ENCODE measurements at places on chromosomes 7 and 10. TPM values are rescaled to one million over a fixed set of nuclear protein-coding genes. Genes with fewer than 3 reads are reported as not detected.

ST8SIA6 gene
- polyA plus RNA-seq = 1.7 TPM

DNA sequence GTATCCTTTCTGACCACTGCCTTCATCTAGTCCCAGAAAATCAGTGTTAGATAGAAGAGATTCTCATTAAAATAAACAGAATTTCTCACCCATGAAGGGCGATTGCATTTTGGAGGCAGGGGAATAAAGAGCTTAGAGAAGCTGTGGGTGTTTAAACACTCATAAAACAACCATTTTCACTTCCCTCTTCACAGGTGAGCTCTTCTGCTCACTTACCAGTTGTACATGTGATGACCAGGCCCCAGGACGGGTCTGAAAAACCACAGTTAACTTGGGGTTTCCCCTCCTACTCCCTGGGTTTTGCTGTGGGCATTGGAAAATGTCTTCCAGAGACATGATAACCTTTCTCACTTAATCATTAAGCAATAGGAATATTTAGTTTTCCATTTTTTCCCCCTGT, 411.6 kb upstream of the DPP6 start:
- no peak for DNase-seq

- no peak for DNase-seq
Observed at GRCh38 chr7:94050046-94050445, 45.9 kb upstream of the BET1 start.

DNA sequence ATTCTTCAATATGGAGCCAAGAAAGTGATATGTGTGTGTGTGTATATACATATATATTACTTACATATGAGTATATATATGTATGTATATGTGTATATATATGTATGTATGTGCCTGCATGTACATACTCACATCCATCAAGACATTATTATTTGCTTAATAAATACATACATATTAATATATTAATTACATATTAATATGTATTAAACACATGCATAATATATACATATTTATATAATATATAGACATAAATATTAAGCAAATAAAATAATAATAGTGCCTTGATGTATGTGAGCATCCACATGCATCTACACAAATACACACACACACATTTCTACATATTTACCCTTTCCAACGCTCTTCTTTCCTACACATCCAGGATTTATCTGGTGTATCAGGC, 88.7 kb upstream of the KCNMA1 start:
- DNase-seq = no peak

- DNase-seq = no peak
Observed at GRCh38 chr10:29130190-29130673, 158.6 kb upstream of the LYZL1 start.

VAX1 gene
- polyA plus RNA-seq = not detected

DNA sequence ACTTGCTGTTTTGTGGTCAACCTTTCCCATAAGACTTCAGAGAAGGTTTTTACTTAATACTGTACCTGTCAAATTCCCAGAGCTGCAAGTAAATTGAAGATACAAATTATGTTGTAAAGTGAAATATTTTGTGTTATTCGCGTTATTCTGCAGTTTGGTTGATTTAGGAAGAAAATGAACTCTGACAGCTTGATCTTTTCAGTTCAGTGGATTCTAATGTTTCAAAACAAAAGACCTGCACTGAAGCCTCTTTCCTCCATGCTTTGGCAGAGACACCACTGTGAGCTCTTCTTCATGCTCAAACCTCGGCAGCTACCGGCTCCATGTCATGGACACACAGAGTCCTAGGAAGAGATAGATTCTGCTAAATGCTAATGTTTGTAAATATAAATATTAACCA, 75.7 kb upstream of the INSYN2A start:
- DNase-seq = no peak

GRCh38 chr10:122096705-122097104, 107.7 kb downstream of the TACC2 start:
- DNase-seq = no peak

ANKRD22 gene
- polyA plus RNA-seq = 0.28 TPM

DNA sequence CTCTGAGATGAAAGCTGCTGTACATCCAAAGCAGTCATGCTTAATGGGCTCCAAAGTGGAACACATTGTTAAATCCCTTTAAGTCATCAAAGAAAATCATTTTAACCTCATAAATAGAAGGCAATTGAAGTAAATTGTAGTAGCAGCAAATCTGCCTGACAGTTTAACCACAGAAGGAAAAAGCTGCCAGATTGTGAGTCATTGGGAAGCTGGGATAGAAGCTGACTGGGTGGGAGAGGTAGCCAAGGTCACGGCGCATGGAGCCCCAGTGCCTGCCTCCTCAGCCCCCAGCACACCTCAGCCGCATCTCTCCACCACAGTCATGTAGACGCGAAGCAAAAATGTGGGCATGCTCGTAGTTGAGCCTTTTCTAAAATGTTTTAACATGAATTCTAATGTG, 44.0 kb downstream of the TARP start:
- DNase-seq = no peak

WNT8B gene
- polyA plus RNA-seq = 0.85 TPM

DNA sequence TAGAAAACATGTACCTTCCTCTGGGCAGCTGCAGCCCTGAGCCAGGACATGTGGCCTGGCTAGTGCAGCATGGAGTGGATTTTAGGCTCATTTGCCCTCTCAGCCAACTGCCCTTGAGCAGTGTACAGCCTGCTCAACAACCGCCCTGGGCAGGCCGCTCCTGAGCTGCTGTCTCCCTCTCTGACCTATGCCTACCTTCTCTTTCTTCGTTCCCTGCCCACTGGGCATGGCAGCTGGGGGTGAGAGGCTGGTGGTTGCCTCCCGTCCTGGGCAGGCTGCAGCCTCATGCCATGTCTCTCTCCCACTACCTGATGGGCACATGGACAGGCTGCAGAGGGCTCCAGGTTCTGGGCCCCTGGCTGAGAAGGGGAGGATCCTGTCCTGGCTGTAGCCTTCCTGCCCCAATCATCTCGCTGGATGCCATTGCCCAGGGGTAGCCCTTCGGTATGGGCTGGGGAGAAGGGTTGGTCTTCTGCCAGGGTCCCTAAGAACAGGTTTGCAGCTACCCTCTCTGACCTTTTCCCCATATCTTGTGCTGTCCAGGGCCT, 97.3 kb downstream of the NEURL1 start:
- DNase-seq = no peak

FGFR2 gene
- 115 TPM for polyA plus RNA-seq

TET1 gene
- polyA plus RNA-seq = 12.7 TPM

GRCh38 chr7:12210179-12211053, 678 bp upstream of the TMEM106B start:
- DNase-seq = peak; percentile 57

Measured in left kidney (tissue), 8 donors.